ENCODE measurements at places on chromosomes 4 and X.

- DNase-seq = peak; percentile 72
Observed at GRCh38 chr4:87060957-87061356, 126.1 kb downstream of the AFF1 start.

DNA sequence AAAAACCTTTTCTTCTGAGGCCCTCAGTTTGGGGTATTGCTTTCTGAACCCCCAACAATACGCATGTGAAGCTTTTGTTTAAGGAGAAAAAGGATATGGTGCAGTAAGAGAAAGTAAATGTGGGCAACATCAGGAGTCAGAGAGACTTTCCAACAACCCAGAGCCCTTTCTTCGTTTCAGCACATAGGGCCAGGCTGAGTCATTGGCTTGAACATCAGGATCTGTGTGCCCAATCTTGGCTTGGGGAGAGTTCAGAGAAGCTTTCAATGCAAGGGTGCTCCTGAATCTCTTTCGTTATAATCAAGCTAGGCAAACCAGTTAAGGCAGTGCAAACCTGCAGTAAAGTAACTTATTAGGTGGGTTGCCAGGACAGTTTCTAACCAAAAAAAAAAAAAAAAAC is 191.2 kb downstream of the FRMPD4 start:
- DNase-seq = no peak

- DNase-seq = no peak
Observed at GRCh38 chrX:123455693-123456092, 271.6 kb downstream of the GRIA3 start.

GRCh38 chr4:38347251-38347650 is 316.7 kb upstream of the KLF3 start:
- DNase-seq = no peak

GRCh38 chrX:46463682-46464081 is 81.5 kb downstream of the ZNF674 start:
- DNase-seq = peak; percentile 6

DNA sequence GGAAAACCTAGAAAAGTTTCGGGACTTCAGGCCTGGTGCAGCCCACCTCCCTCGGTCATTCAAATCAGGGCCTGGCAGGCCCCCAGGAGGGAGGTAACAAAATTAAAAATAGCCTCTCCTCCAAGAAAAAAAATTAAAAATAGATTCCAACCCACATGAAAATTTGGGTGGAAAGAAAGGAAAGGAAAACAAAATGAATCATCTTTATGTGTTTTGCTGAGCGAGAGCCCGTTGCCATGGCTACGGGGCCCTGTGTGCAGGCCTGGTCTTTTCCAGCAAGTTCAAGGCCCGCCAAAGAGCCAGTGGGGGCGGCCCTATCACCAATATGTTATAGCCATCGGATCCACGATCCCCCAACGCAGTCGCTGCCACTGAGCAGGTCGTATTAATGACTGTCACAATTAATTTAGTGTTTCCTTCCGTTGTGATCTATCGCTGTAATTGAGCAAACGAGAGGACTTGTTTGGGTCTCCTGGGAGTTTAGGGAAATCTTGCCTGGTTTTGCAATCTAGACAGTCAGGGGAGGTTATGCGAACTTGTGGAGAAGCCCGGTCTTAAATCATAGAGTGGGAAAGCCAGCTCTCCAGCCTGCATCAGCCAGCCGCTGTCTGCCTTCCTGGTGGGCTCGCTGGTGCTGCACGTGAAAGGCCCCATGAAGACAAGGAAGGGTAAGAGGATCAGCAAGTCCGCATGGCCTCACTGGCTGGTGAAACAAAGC is 452.4 kb downstream of the BCOR start:
- DNase-seq = peak; percentile 18

GRCh38 chr4:98210281-98210680 is 50.9 kb upstream of the RAP1GDS1 start:
- no peak for DNase-seq

DNA sequence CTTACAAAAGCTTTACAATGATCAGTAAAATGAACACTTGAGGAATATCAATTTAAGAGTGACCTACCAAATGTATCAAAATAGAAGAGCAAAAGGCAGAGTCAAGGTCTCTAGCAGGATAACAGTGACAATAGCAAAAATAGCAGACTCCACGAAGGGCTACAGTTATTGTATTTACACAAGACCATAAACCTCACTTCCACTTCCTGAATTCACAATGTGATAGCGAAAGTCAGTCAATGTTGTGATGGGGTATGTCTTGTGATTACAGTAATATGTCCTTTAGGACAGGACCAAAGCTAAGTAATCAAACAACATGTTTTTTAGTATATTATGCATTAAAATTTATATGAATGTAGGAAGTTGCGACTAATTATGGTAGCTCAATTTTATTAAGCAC is 139.6 kb downstream of the IQCM start:
- no peak for DNase-seq

DNA sequence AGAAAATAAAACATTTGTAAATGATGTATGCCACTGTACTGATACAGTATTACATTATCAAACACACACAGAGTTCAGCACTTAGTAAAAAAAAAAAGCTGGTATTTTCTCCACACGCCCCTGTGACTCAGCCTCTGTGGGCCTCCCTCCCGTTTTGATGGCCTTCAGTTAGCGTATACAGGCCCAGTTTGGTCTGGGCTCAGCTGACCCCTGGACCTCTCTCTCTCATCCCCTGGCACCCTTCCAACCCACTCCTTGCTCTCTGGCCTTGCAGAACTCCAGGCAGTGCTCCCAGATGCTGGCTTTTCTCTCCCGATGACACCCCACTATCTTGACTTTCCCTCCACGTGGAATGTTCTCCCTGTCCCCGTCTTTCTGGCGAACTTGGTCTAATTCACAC is 89.0 kb upstream of the LIMCH1 start:
- no peak for DNase-seq

- no peak for DNase-seq
Observed at GRCh38 chr4:79588679-79589078, 180.7 kb upstream of the GK2 start.

Data from activated CD4-positive, alpha-beta T cell treated with anti-CD3 and anti-CD28 coated beads, Interleukin-2, Interleukin-6, amounts not matched to agents 100 ng/mL and 50 ng/mL, durations not matched to agents 16 hours and 8 hours (primary cell).